Coronary artery (tissue), 2 donors: ENCODE measurements at places on chromosomes 5 and 9.

DNA sequence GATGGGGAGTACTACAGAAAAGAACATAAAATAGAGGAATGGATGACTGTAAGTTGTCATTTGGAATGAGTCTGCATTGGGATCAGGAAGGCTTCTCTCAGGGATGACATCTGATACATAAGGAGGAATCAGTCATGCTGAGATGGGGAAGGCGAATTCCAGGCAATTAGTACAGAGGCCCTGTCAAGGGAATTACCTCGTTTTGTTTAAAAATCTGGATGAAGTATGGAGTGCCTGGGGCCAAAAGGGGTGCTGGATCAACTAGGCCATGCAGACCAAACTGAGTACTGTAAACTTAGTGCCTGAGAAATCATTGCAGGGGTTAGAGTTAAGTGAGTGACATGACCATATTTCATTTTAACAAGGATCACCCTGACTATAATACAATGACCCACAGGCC, 30.5 kb downstream of the JAKMIP2 start:
- DNase-seq = no peak

- no peak for DNase-seq
Measured at GRCh38 chr9:88663771-88664419, 128.9 kb downstream of the NXNL2 start.

GRCh38 chr9:72524820-72525540, 3.6 kb downstream of the TMC1 start:
- DNase-seq = no peak

DNA sequence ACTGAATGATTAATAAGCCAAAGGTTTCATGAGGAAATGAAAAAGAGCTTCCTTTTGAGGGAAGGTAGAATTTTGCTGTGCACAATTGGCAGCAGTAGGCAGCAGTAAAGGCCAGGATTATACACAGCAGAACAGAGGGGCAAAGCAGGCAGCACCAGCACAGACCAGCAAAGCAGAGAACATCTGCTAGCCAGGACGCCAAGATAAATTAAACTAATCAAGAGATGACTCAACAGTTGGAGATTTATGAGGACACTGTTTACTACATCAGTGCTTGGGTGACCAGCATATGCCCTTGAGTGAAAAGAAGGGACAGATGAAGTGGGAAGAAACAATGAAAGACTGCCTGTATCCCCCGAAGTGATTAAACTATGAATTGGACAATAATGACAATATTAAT, 871.4 kb upstream of the CDH10 start:
- DNase-seq = no peak

GRCh38 chr9:126607731-126608130, 6.0 kb upstream of the LMX1B start:
- no peak for DNase-seq

DNA sequence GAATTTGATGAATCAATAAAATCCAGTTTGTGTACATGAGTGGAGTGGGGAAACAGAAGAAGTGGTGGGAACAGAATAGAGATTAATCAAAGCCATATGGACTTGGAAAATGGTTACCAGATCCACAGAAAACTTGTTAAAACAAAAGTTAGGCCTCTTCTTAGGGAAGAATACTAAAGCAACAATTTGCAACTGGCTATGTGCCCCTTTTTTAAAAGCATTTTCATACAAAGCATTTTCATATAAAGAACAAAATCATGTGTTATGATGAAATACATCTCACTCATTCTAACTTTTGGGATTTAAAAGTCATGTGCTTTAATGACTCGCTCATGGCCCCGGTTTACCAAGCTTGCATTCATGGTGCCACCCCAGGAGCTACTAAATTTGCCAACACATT, 276.9 kb downstream of the EFNA5 start:
- no peak for DNase-seq

DNA sequence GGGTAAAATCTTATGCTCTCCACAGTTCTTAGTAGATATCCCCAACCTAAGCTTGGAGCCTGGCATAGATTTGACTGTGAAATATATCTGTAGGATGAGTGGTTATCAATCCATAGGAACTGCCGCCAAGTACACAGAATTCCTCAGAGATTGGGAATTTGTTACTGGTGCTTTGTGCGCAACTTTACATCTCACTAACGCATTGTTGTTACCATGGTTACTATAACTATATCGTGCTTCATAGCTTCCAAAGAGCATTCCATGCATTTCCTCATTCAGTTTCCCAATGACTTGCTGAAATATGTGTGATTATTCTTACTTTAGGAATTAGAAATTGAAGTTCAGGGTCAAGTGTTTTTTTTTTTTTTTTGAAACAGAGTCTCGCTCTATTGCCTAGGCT, 9.5 kb upstream of the GGTA1 start:
- DNase-seq = no peak
